SK-N-SH treated with all-trans-retinoic acid at 6 μM for 48 hours (cell line): ENCODE measurements at places on chromosomes 2 and 18.

- no peak for ATAC-seq
These were observed at the start of gene CYP27A1 for GRCh38 chr2:218781691-218782527. TSS of gene CYP27A1 (plus strand) at chr2:218782147. CDS start at chr2:218782183, 36 bp downstream.

GRCh38 chr18:46211816-46212215 lies 107.6 kb downstream of the HAUS1 start:
- ATAC-seq = peak; percentile 37; the same call in 2 of the 3 replicates

DNA sequence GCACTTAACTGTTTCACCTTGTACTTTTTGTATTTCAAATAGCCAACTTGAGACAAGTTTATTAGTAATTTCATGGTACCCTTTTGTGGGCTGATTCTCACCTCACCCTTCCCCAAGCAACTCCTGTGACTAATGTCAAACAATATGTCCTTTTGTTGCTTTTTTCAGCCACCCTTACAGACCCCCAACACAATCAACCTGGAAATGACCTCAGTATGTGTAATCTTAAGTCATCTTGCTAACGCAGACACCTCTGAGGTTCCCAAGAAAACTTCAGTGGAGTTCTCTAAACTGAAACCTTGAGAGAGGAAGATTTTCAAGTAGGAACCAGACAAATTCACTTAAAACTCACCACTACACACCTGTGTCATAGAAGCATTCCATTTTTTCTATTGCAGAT lies 69.5 kb downstream of the KYNU start:
- ATAC-seq = no peak

GRCh38 chr2:2571301-2572150 lies 240.5 kb upstream of the MYT1L start:
- ATAC-seq = no peak

DNA sequence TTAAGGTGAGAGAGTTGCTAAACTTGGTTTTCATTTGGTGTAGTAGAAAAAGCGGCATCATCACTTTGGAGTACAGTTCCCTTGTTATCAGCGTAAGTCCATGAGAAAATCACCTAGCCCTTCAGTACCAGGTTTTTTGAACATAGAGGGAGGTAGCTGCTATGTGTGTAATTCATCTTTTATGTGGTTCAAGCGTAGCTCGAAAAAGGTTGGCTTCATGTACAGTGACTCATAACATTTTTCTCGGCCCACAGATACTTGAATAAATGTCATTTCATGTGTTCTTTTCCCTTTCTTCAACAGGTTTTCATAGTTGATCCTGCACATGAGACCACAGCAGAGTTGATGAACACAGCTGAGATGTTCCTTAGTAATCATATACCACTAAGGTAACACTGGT lies 43.6 kb downstream of the UGGT1 start:
- no peak for ATAC-seq

DNA sequence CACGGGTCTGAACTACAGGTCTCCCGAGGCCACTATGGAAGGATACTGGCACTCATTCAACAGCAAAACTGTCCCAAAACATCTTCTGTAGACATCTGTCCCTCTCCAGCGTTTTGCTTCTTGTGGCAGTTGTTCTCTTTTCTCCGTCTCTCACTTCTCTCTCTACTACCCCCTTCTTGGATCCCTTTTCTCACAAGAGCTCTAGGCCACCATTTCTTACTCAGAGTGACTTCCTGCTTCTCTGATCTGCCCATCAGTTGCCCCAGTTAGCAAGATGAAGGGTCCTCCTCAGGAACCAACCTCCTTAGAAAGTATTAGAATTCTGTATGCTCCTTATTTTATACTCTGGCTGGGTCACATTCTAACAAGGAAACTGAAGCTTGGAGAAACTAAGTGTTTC lies 32.6 kb downstream of the BCL2 start:
- ATAC-seq = no peak

DNA sequence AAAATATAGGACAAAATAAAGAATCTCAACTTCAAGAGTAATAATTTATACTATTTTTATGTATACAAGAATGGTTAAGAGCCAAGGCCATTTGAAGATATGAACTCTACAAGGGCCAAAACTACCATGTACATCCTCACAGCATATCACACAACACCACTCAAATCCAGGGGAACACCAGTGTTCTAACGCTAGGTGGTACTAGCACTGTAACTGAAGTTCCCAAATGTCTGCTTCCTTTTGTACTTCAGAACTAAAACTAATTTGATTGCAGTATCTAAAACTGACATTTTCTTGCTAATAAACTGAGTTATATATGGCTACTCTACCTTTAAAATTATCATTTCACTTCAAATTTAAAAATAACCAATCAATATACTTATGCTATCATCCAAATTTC lies 47.0 kb downstream of the REV1 start:
- no peak for ATAC-seq

- ATAC-seq = no peak
These were observed 346.3 kb downstream of the CELF4 start for GRCh38 chr18:37219257-37219656.

DNA sequence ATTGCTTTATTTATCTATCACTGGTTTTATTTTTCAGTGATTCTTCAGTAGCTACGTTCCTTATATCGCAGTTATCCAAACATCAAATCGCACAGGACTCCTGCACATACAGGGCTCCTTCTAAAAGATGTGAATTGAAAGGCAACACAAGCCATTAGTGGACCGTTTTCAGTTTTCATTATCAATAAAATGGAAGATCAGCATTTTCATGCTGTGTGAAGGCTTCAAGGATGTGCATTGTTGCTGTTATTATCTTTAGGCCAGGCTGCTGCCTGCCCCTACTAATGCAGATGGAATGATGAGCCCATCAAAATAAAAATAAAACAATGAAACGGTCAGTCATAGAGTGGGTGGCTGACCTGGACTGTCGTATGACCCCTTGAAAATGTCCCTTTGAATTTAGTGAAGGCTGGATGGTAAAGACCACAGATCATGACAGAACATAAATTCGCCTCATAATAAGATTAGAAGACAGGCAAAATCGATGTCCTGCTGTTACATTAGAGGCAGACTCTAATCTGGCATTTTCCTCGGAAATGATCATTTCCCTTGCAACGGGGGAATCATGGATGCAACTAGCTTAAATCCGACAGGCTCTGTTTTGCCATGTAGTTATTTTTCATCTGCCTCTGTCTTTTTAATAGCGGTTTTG lies 32.9 kb downstream of the ITGB6 start:
- peak; percentile 84 for ATAC-seq

DNA sequence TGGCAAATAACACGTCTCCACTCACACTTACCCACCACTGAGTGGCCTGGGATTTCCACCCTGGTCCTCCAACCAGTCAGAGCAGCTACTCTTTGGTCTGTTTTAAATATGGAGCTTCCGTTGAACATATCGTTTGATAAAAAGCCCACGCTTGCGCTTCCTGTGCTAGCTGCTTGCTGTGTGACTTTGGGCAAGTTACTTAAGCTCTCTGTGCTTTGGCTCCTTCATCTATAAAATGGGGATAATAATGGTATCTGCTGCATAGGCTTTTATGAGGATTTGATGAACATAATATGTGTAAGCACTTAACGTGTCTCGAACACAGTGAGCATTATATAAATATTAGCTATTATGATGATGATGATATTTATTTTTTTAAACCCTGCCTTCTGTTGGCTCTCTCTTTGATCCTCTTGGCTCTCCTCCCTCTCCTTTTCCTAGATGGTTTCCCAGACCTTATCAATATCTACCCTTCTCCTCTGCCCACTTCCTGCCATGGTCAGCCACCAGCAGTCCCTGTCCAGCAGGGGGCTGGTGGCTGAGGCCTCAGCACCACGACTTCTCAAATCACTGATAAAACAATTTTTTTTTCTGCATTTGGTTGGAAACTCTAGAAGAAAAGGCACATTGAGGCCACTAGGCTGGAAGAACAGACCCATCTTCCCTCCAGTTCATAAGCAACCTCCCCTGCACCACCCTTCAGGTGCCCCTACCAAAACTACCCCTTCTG lies 191.9 kb downstream of the LOXHD1 start:
- peak; percentile 51; the same call in 1 of the 3 replicates for ATAC-seq

DNA sequence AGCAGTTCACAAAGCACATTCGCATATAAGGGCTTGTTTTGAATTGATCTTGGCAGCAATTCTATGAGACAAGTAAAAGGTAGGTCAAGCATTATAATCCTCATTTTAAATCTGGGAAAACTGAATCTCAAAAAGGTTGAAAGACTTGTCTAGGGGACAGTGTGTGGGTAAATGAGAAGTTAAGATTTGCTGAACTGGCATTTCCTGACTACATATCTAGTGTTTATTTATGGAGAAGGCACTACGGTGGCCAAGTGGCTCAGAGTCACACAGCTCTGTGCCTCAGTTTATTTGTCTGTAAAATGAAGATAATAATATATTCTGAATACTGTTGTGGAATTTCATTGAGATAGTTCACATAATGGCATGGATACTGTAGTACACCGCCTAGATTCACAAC lies 16.3 kb upstream of the IL1RN start:
- no peak for ATAC-seq

DNA sequence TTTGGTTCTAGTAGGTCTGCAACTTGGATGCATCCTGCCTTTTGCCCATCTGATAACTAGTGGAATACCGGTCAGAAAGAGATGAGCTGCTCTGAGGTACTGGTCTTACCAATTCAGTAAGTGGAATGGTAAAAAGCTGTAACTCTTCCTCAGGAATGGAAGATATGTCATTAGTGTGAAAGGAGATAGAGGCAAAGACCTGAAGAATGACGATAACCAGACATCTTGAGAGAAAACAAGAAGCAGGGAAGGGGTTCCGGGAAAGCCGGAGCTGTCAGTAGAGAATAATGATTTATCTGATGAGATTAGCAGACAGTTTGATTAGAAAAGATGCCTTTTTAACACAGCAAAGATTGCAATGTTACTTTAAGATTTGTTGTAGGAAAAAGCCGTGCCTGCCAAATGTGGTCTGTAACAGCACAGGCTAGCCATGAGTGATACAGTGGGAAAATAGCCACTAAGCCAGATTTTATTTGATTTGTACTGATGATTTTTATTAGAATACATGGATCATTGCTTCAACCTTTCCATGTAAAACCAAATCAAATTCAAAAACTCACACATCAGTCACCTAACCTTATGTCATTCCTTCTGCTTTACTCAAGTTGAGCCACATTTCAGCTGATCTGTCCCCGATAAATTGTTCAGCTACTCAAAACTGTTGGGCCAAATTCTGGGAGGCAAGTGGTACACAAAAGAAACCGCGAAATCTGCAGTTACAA lies 110.0 kb downstream of the TCF4 start:
- peak; percentile 78 for ATAC-seq

DNA sequence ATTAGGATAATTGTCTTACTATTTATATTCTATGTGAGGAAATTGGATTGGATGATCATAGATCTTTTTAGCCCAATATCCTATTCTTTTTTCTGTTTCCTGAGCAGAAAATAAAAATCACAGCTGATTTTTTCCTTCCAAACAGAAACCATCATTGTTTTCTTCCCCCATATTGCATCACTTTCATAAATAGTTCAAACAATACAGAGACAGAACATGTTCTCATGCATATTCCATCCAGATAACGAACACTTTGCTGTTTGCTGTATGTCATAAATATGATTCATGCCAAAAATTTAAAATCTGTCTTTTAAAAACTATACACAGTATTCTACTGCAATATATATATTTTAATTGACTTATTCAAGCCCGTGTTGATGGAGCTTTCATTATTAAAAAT lies 22.0 kb upstream of the RALBP1 start:
- no peak for ATAC-seq

- no peak for ATAC-seq
These were observed 146.6 kb downstream of the MAP4K4 start for GRCh38 chr2:101844055-101844635.

GRCh38 chr2:124585277-124585676 lies 560.2 kb downstream of the CNTNAP5 start:
- no peak for ATAC-seq

GRCh38 chr2:61439241-61440002 lies 31.5 kb downstream of the USP34 start:
- ATAC-seq = no peak

GRCh38 chr18:64592246-64592645 lies 443.4 kb upstream of the LINC00305 start:
- ATAC-seq = no peak

- no peak for ATAC-seq
These were observed 96.6 kb upstream of the CXCR4 start for GRCh38 chr2:136214307-136215200.

- no peak for ATAC-seq
These were observed 20.7 kb upstream of the TTN start for GRCh38 chr2:178827739-178828485.

GRCh38 chr2:113092864-113093612 lies 25.3 kb downstream of the IL1F10 start:
- no peak for ATAC-seq

- no peak for ATAC-seq
These were observed 7.4 kb downstream of the ANKAR start for GRCh38 chr2:189681903-189682302.

DNA sequence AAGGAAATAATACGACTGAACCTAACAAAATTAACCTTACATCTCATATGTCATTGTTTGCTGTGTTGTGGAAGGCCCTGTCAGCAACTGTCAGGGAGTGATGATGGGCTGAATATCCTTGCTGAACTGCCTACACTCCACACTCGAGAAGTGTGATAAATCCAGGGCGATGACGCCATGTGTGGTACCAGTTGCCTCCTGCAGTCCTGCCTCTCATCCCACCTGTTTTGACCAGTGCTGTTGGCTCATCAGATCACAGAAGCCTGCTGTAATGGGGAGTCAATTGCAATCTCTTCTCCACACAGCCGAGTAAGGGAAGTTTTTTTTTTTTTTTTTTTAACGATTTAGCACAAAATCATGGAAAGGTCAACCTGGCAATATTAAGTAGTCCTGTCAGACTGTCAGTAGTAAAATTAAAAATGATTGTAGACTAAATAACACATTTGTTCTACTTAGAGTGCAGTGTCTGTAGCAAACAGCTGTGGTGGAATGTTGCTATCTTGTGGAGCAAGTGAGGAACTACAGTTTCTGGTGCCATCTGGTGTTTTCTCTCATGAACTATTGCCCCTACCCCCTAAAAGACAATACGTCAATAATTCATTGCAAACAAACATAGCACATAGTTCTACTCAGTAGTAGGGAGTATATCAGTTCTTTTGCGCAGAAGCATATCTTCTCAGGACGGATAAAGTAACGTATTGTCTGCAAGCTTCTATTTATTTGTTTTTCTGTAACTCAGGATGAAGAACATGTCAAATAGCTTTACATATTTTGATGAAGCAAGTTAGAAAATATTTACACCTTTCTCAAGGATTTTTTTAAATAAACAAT lies 347.6 kb downstream of the CTNNA2 start:
- ATAC-seq = 0 out of 3 replicates have a peak, but pooled peaks have one; percentile 28

DNA sequence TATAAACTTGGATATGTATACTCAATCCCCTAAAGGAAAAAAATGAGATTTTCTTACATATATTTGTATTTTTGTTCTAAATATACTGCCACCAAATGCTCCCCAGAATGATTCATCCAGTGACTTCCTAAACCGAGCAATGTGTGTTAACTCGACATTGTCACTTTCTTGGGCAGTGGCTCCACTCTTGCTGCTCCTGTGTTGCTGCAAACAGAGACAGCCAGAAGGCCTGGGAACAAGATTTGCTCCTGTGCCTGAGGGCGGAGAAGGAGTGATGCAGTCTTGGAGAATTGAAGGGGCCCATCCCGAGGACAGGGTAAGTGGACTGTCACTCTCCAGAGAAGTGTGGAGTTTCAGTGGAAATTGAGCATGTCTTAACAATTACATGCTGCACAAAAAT lies 32.7 kb downstream of the DSG4 start:
- no peak for ATAC-seq

- no peak for ATAC-seq
These were observed 7.7 kb downstream of the ACVR1C start for GRCh38 chr2:157620956-157621355.
